ENCODE measurements at places on chromosomes 3 and 15. TPM values are rescaled to one million over a fixed set of nuclear protein-coding genes. Genes with fewer than 3 reads are reported as not detected.

Gene ARRDC4
- total RNA-seq: 0.29 TPM

Gene POC1A
- total RNA-seq: 28.5 TPM

Gene CLDN16
- not detected for total RNA-seq

Gene EDC3
- total RNA-seq: 39.9 TPM

Gene CHL1
- total RNA-seq: not detected

Gene DUOX1
- total RNA-seq: 0.51 TPM

Gene PLCL2
- 17.1 TPM for total RNA-seq

Gene ACKR4
- total RNA-seq: not detected

Gene RTP1
- not detected for total RNA-seq

Gene SCAMP5
- 0.33 TPM for total RNA-seq

Gene KAT2B
- 43.4 TPM for total RNA-seq

Gene CD80
- total RNA-seq: 3.4 TPM

Gene DZIP1L
- total RNA-seq: not detected

Gene GTF2E1
- total RNA-seq: 18.4 TPM

Gene SNRK
- total RNA-seq: 23.9 TPM

Gene PRTG
- total RNA-seq: not detected

Gene ECT2
- total RNA-seq: 48.2 TPM

Gene TTC23
- 4.1 TPM for total RNA-seq

Gene FAM81A
- not detected for total RNA-seq

Gene CCR9
- total RNA-seq: not detected

Gene PLSCR5
- total RNA-seq: not detected

Gene DNAH12
- total RNA-seq: 0.14 TPM

Gene CHP1
- 46.3 TPM for total RNA-seq

Gene CHST2
- total RNA-seq: 4.7 TPM

Gene HESX1
- total RNA-seq: 1.3 TPM

Gene EFCC1
- total RNA-seq: 0.24 TPM

Gene AGBL1
- total RNA-seq: 0.10 TPM

Gene OCA2
- total RNA-seq: not detected

Gene SAMD7
- total RNA-seq: not detected

Gene PTH1R
- not detected for total RNA-seq

Gene SCAANT1
- total RNA-seq: not detected

Gene PDE8A
- total RNA-seq: 20.8 TPM

Gene NDN
- total RNA-seq: 1.3 TPM

Gene FAM107A
- total RNA-seq: not detected

Gene HHLA2
- 1.6 TPM for total RNA-seq

Gene TTC21A
- total RNA-seq: 1.8 TPM

Gene PLAAT1
- total RNA-seq: not detected

Gene CGGBP1
- total RNA-seq: 87.7 TPM

Gene RNF7
- total RNA-seq: 58.9 TPM

Gene GPR87
- 1.1 TPM for total RNA-seq
